Stimulated activated CD4-positive, alpha-beta T cell treated with anti-CD3 and anti-CD28 coated beads, Interleukin-4, amount 100 ng/mL, for 24 hours (primary cell): ENCODE measurements at places on chromosomes 13 and 19.
A peak's percentile ranks its signal among the peaks of the same experiment; 100 is the strongest.

- DNase-seq = no peak
Measured at GRCh38 chr19:3407556-3408516, 41.5 kb downstream of the NFIC start.

- DNase-seq = no peak
Measured at GRCh38 chr13:113589251-113589960, 4.9 kb downstream of the TFDP1 start.

GRCh38 chr13:91745967-91746366 is 347.5 kb downstream of the GPC5 start:
- no peak for DNase-seq

GRCh38 chr19:48510421-48511268 is 990 bp downstream of the LMTK3 start:
- peak; percentile 80 for DNase-seq

DNA sequence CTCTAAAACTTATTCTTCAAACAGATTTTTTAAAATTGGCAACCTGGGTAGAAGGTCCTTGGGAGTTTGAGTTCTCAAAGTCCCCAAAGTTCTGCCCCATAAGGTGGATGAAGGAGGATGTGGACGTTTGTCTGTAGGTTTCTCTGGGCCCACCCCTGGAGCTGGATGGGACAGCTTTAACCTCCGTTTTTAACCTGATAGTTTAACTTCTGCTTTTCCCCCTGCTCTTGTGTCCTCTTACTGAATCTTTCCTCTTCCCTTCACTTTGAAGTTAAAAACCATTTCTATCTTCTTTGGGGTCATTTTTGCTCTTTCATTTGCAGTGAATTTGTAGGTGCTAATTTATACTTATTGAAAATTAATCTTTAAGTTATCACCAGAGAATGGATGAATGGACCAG is 79.1 kb downstream of the ESD start:
- DNase-seq = no peak

DNA sequence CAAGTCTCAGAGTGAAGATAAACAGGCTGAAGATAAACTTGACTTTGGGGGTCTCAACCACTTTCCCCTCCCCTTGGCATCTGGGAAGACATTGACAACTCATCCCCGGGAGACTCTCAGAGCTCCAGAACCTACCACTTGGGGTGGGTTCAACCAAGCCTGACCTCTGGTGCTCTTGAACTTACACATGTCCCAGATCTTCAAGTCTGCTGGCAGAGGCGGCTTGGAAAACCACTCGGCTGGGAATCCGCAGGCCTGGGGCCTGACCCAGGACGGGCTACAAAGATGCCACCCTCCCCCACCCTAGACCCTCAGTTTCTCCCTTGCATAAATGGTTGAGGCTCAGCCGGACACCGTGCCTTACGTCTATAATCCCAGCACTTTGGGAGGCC is 512 bp downstream of the LRRC8E start:
- DNase-seq = no peak

GRCh38 chr19:47391510-47392223 is 27.7 kb downstream of the MEIS3 start:
- DNase-seq = peak; percentile 87

- DNase-seq = no peak
Measured at GRCh38 chr19:2799273-2800020, 14.1 kb downstream of the THOP1 start.

- DNase-seq = no peak
Measured at GRCh38 chr19:16016226-16017137, 59.8 kb upstream of the TPM4 start.

DNA sequence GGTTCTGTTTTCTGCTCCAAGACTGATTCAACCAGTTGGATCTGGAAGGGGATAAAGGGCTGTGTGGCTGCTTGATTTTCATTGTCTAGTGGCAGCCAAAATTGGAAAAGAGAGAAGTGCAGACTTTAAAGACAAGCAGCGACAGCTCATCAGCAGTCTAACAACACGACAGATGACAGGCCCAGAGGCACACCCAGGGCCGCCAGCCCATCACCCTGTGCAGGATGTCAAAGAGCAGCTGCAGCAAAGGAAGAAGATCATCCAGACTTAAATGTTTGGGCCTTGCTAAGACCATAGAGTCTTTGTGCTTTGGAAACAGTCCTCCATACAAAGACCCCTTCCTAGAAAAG is 421.0 kb upstream of the KLF12 start:
- DNase-seq = no peak

GRCh38 chr19:33878030-33878544 is 81.4 kb downstream of the KCTD15 start:
- DNase-seq = no peak

GRCh38 chr13:63107179-63107943 is 1691.7 kb upstream of the PCDH20 start:
- no peak for DNase-seq

DNA sequence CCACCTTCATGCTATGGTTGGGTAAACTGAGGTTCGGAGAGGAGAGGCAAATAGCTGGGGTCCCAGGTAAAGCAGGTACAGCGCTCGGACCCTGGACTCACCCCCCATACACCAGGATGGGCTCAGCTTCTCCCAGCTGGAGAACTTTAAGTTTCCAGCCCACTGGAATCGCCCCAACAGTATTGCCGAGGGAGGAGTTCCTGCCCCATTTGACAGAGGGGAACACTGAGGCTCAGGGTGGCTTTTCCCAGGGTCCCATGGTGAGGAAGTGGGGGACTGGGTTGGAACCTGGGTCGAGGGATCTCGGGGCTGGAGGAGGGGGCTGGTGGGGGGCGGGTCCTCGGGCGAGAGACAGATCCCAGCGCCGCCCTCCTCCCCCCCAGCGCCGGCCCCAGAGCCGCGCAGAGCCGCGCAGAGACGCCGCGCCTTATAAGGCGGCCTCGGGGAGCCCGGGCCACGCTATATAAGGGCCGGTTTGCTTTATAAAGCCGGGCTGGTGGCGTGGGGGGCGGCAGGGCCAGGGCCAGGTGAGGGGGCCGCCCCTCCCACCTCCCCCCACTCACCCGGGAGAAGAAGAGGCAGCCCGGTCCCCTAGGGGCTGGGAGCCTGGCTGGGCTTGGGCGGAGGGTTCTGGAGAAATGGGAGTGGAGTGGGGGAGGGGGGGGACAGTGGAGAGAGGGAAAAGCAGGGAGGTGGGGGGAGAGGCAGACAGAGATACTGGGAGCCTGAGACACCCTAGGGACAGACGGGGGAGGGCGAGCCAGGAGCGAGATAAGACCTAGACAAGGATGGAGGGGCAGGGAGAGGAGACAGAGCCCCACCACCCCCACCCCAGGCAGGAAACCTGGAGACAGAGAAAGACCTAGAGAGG is 1.1 kb downstream of the CNN1 start:
- DNase-seq = no peak
